ENCODE measurements at places on chromosomes 1 and 21. TPM values are rescaled to one million over a fixed set of nuclear protein-coding genes. Genes with fewer than 3 reads are reported as not detected.

The BRDT gene
- not detected for total RNA-seq

The CDK18 gene
- not detected for total RNA-seq

The LCE1E gene
- total RNA-seq: not detected

The CLCA4 gene
- not detected for total RNA-seq

The S100A7 gene
- not detected for total RNA-seq

The XCL2 gene
- not detected for total RNA-seq

The SPATA45 gene
- total RNA-seq: not detected

The OR6K3 gene
- not detected for total RNA-seq

The EVA1C gene
- total RNA-seq: 0.89 TPM

The SLC1A7 gene
- 0.13 TPM for total RNA-seq

The CCDC190 gene
- total RNA-seq: not detected

The MFSD2A gene
- 4.6 TPM for total RNA-seq

Measured in GM23248 (cell line).